ENCODE measurements at places on chromosomes 11 and 22.

DNA sequence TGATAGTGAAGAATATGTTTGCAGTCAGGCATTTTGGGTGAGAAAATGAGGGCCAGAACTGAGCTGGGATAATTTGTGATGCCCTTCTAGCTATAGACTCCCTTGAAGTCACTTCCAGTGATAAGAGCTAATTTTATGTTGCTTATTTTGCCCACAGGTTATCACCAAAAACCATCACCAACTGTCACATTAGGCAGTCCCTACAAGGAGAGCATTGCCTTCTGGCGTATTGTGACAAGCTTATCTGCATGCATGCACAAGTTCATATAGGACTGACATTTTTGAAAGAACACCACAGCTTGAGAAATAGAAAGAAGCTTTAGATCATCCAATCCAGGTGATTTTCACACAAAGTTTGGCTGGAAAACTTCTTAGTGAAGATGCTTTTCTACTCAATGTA is 735.3 kb upstream of the RAG2 start:
- no peak for DNase-seq

DNA sequence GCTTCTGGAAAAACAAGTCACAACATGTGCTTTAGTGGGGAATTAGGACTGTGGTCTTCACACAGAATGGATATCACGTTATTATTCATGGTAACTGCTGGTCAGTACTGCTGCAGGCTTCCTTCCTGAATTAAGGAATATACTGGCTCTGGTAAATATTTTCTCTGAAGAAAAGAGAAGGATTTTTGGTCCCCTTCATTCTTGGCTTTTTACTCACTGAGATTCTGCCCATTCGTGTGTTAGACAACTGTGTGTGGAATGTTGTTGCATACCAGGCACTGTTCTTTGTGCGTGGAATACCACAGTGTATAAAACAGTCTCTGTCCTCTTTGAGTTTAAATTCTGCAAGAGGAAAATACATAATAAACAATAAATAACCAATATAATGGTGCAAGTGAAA is 80.3 kb downstream of the ALX4 start:
- no peak for DNase-seq

DNA sequence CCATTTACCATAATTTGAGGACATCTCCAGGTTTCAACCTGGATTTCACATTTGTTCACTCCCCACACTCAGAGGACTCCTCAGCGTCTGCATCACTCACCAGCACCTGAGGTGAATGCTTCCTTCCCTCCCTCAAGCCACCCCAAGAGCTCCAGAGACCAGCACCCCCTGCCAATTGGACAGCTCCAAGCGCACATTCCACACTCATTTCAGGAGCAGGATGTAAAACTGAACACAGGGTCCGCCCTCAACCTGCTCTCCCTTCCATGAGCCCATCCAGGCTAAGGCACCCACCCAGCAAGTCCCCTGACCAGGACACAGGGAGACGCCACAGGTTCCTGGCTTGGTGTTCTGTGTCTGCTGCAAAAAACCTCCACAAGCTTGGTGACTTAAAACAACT is 3.9 kb downstream of the SCGB1D1 start:
- DNase-seq = no peak

DNA sequence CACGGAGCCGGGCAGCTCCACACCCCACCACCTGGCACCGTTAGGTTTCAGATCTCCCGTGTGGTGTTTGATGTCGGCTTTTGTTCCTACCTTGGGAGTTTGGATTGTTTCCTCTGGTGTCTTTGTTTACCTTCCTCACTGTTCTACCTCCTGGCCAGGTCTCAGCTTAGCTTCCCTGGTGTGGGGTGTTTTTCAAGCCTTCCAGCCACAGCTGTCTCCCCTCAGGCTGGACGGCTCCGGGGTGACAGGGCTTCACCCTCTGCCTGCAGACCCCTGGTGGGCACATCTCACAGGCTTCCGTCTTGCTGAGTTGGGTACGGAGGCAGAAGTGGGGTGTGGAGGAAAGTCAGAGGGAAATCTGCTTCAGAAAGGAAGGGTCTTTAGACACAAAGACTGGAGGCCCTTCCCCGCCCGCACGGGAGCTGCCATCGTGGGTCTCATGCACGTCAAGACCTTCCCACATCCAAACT is 59.6 kb upstream of the EMID1 start:
- DNase-seq = no peak

GRCh38 chr11:62137881-62138629 is 14.2 kb downstream of the INCENP start:
- DNase-seq = no peak

DNA sequence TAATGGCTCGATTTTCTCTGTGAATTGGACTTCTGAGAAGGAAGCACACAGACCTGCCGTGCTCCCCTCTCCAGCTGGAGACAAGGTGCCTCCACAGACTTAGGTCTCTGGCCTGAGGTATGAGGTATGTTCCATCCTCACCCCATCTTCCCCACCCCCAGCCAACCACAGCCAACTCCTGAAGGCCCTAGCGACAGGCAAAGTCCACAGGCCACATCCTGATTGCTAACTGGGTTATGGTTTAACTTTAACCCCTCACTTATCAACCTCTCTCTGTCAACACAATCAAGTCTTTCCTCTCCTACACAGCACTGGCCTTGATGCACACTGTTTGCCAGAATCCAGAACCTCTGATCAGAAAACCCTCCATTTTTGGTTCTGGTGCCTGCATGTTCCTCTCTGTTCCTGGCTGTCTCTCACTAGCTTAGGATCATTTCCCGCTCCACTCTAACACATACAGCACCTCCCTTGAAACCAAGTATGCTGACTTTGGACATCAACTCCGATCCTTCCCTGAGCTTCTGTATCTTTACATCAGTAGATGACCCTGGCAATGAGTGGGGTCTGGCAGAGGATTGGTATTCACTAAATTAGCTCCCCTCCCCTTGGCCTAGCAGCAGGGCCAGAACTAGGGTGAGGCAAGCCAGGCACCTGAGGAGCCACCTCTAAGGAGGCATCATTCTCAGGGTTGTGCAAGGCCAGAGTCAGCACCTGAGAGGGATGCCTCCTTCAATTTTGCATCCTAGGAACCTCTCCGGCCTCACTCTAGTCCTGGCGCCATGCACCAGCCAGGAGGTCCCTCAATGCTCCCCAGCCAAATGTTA is 22.0 kb downstream of the JAML start:
- DNase-seq = no peak

GRCh38 chr11:125401746-125402145 is 94.3 kb downstream of the FEZ1 start:
- DNase-seq = no peak

- DNase-seq = no peak
Measured at GRCh38 chr11:9399466-9399865, 15.0 kb downstream of the IPO7 start.

DNA sequence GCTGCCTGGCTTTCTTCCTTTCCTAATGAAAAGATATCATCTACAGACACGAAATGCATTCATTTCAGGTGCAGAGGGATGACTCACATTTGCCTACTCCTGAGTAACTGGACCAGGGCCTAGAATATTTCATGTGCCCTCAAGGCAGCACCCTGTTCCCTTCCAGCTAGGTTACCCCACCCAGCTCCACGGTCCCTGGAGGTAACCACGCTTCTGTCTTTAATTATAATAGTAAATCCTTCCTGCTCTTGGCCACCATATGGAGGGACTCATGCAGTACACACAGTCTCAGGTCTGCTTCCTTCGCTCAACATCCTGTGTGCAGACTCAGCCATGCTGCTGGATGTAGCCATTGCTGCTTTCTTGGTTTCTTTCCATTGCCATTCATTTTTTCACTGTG is 22.3 kb downstream of the DHCR7 start:
- DNase-seq = no peak

- no peak for DNase-seq
Measured at GRCh38 chr22:16949561-16949960, 58.5 kb downstream of the GAB4 start.

- DNase-seq = no peak
Measured at GRCh38 chr11:123853038-123853437, 32.4 kb downstream of the TMEM225 start.

DNA sequence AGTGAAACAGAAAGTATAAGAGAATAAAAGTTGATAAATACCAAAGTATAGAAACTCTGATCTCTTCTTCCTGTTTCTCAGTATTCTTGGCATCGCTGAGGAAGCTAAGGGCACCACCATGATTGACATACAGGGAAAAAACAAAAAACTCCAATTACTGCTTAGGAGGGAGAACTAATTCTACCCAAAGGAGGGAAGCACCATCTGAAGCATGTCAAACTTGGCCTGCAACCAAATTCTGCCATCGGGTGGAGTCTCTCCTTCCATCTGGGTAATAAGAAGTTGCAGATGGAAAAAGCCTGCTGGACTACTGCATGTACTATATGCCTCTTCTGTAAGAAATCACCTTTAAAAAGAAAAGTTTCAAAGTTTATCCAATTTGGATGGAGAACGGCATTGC is 30.5 kb upstream of the PPP2R1B start:
- no peak for DNase-seq

DNA sequence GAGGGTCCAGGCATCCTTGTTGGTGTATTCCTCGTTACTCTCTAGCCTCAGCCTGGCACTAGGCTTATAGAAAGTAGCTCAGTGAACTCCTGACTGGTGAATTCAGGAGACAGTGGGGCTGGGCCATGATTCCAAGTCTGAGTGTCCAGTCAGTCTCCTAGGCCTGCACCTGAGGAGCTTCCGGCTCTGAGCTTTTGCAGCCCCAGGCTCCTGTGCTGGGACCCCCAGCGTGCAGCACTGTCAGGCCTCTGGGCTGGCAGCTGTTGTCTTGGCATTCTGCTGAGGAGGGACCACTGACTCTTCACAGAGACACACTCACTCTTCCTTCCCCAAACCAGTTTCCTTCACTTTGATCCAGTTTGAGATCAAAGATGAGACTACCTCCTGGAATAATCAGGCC is 82.4 kb downstream of the CTTN start:
- DNase-seq = no peak

DNA sequence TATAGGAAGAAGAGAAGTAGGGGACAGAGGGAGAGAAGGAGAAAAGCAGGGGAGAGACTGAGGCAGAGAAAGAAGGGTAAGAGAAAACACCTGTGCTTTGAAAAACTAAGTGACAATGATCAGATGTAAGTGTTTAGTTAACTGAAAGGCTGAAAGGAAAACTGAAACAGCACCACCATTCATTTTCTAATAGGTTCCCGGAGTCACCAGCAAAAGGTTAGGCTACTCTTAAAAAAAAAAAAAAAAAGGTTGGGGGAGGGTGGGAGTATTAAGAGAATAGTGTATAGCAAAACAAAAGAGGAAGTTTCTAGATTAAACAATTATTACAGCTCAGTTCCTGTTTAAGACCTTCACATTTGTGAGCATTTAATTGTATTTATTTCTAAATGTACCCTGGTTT is 113.8 kb downstream of the CADM1 start:
- no peak for DNase-seq

DNA sequence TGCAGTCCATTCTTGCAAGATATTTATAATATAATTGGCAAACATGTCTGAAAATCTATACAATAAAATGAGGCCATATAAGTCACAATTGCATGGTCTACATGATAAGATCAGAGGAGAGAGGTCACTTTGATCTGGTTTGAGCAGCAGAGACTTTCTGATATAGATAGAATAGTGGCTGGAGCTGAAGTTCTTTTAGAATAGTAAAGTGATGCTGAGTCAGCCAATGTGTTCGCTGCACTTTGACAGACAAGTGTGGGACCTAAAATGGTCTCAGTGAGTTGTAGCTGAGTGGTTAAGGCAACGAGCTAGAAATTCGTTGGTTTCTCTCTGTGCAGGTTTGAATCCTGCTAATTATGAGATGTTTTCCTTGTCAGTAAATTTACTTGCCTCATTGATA is 257.0 kb upstream of the C11orf87 start:
- DNase-seq = no peak

GRCh38 chr11:95304777-95305176 is 73.8 kb upstream of the SESN3 start:
- DNase-seq = no peak

DNA sequence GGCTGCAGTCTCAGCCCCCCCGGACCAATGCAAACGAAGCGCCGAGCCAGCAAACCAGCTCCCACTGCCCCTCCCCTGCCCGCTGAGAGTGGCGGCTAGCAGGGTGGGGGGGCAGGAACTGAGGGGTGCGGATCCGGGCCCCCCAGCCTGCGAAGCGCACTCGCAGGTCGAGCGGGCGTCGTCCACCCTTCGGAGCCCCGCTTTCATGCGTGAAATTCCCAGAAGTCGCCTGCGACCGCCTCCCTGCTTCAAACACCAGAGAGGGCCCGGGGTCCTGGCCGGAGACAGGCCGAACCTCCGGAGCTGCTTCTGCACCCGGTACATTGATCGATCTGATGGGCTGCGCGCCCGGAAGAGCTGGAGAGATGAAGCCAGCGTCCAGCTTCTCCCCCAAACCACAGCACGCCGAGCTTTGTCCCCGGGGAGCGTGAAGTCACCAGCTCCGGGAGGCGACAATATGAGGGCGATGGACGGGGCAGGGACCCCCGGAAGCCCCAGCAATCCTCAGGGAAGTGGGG is 646 bp upstream of the PATZ1 start:
- no peak for DNase-seq

GRCh38 chr11:130413405-130414106 is 14.9 kb downstream of the ADAMTS8 start:
- no peak for DNase-seq

DNA sequence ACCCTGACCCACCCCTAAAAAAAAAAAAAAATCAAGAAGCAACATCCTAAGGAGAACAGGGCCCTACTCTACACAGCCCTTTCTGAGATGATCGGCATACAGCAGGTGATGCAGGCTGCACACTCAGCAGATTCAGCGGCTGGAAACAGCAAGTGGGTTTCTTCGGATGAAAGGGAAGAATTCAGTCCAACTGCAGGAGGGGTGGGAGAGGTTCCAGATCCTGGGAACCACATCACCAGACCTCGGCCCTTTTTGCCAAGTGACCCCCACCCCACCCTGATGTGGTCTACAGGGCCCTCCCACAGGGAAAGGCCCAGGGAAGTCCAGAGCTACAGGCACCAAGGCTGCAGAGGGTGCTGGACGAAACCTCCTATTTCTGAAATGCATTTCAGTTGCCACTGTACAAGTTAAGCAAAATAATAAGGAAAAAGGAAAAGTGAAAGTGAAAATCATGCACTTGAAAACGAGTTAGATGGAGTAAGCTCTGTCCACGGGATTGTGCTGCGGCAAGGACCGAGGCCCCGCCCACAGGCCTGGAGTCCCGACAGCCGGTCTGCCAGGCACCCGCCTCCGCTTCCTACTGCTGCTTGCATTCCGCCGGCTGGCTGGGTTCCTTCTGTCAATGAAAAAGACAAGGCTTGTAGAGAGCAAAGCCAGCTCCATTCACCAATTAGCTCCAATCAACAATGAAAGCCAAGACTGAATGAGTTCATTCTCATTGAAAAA is 16.0 kb upstream of the PHLDA2 start:
- DNase-seq = no peak

GRCh38 chr22:49930596-49931412 is 12.4 kb downstream of the CRELD2 start:
- no peak for DNase-seq

GRCh38 chr22:19138217-19139000 is 6.0 kb downstream of the ESS2 start:
- DNase-seq = no peak
